ENCODE measurements at places on chromosomes 1 and 21. TPM values are rescaled to one million over a fixed set of nuclear protein-coding genes. Genes with fewer than 3 reads are reported as not detected.

DNA sequence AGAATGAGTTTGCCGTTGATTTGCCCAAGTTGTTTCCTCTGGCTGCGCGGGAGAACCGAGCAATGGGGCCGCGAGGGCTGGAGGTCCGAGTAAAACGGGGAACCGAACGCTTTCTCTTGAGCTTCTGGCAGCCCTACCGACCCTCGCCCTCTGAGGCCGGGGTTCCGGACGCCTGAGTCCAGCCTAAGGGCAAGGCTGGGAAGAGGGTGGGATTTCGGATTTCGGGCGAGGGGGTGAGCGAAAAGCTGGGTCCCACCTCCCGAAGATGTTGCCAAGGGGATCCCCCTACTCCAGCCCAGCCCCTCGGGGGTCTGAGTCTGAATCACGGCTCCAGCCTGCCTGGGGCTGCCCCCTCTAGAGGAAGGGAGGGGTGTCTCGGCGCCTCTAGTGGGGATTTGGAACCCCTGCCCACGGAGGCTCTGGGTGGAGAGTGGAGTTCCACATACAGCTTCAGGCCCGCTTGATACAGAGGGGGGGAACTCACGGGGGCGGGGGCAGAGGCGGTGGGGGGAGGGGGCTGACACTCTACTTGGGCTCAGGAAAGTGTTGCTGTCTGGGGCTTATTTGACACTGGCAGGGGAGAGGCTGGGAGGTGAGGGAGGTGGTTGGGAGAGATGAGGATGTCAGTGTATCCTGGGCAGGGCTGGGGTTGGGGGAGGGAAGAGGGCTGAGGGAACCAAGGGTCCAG is 617 bp downstream of the KIRREL1 start:
- DNase-seq: no peak

DNA sequence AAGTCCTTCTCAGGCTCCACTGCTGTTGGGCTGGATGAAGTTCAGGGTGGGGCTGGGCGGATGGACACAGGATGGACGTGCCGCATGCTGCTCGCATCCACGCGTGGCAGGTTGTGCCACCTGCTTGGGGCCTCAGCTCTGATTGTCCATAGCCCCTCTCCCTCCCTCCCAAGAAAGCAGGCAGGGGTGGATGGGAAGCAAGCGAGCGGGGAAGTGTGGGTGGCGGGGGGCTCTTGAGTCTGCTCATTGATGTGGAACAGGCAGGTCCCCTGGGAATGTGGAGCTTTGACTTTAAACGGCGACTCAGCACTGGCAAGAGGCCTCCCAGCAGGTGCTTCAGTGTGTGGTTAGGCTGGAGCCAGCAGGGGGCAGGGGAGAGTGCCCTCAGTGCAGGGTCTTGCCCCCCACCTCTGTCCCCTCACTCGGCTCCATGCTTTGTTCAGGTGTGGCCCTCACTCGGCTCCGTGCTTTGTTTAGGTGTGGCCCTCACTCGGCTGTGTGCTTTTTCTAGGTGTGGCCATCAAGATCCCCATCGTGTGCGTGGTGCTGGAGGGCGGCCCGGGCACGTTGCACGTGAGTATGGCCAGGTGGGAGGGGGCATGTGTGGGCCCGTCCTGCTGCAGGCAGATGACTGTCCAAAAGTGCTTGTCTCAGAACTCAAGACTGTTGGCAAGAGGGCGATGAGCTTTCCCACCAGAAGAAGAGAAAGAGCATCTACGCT is 23.9 kb downstream of the TRPM2 start:
- DNase-seq: no peak

DNA sequence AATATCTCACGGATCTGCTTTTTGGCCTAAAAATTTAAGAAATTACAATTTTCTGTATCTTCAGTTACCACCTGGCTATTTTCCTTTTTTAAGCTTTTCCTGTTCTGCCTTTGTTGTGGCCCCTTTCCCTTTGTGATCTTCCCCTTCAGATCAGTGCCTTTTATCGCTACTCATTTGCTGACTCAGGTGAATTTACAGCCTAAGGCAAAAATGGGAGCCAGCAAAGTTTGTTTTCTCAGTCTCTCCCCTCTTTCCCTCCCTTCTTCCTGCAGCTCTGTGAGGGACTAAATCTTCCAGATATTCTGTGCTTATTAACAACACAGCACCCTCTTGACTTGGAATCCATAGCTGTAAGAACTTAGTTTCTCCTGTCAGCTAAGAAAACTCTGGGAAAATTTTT is 5.3 kb upstream of the PRRC2C start:
- no peak for DNase-seq

- DNase-seq: no peak
Measured at GRCh38 chr1:209219791-209220524, 363.6 kb upstream of the CAMK1G start.

Gene PCNX2
- polyA plus RNA-seq: 0.42 TPM

Gene PTAFR
- 24.0 TPM for polyA plus RNA-seq

Gene KRTAP10-6
- polyA plus RNA-seq: not detected

Gene ANGPTL3
- 1.3 TPM for polyA plus RNA-seq
